Activated CD8-positive, alpha-beta memory T cell treated with anti-CD3 and anti-CD28 coated beads, Interleukin-2, amount 50 U/mL, for 4 hours (primary cell): ENCODE measurements at places on chromosomes 4 and X.

DNA sequence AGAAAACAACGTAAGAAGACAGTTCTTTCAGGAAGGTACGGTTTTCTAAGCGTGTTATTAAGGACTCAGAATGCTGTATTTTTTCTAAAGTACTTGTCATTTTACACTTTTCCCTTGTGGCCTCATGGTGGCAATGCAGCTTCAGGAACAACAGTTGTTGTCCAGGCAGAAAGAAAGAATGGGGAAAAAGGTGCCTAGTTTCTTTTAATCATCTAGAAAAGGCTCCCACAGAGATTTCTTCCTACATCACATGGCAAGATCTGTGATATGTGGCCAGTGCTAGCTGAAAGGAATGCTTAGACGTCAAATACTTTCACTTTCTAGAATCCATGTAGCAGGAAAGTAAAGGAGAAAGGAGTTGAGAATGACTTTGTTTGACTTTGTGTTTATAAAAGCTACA, 49.0 kb upstream of the TRAM1L1 start:
- no peak for DNase-seq

GRCh38 chr4:155658681-155659064, 8.0 kb upstream of the GUCY1A1 start:
- no peak for DNase-seq

DNA sequence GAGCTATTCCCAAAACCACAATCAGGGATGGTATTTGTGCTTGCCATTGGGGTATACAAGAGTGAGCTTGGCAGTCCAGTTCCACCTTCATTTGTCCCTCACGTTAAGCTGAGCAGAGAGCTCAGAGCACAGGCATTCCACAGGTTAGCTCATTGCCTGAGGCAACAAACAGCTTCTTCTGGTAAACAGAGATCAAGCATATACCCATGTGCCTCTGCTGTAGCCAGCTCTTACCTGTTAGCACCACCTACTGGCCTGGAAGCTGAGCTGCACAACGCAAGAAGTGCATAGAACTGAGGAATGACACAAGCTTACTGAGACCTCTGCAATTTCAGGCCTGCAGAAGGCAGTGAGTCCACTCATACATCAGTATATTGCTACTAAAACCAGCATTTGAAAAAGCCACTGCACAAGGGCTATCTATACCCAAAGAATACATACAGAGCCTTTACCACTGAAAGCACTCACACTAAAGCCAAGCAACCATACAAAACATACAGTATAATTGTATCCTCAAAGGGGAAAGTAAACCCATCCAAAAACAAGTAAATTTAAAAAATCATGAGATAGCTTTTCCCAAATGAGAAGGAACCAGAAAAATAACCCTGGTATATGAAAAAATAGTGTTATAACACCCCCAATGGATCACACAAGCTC, 258.3 kb upstream of the GABRA2 start:
- no peak for DNase-seq

DNA sequence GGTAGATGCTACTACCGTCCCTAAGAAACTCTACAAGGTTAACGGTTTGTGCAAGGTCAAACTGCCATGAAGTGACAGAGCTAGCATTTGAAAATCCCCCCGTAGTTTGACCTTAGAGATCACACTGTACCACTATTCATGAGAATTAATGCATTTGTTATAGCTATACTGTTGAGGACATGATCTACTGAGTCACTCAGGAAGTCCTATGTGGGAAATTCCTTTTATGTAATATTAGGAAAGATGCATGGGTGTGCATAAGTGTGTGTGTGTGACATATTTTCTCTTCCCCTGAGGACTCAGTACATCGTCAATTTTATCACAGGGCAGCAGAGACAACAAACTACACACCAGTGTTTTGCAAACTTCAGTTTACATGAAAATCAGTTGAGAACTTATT, 141.1 kb downstream of the FBXW7 start:
- DNase-seq = no peak

DNA sequence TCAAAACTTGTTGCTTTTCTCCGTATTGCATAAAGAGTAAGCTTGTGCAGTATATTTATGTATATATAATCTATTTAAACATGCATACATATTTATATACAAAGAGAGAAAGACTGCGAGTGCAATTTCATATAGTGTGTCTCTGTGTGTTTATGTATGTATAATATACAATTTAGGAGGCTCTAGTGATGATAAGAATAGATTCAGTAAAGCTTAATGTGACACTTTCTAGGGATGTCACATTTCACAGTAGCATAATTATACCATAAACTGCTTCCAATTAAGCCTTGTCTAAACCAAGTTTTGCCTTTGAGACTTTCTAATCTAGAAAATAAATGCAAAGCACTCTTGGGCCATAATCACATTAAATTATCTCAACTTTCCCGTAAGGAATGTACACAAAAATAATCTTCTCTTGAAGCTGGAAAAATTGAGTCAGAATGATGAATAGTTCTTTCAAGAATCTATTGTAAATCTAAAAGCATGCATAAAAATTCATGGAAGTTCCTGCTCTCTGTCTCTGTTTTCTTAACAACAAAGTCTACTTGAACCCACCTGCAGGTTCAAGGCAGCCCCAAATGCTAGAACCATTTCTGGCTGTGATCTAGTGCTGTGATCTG, 114.1 kb upstream of the NPY2R start:
- DNase-seq = no peak

DNA sequence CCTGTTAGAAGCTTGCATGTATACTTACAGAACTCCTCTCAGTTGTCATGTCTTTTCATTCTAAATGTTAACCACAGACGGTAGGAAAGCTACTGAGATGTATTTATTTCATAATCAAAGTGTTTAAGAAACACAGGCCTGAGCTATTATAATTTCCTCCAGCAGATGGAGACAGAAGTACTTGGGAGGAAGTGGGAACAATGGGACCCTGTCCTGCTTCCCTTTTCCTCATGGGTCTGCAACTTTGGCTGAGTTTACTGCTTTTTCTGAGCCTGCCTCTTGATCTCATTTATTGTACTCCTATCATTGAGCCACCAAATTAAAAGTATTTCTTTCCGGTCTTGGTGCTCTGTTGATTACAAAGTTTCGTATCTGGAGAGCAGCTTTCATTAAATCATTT, 67.7 kb upstream of the SPANXN2 start:
- no peak for DNase-seq

DNA sequence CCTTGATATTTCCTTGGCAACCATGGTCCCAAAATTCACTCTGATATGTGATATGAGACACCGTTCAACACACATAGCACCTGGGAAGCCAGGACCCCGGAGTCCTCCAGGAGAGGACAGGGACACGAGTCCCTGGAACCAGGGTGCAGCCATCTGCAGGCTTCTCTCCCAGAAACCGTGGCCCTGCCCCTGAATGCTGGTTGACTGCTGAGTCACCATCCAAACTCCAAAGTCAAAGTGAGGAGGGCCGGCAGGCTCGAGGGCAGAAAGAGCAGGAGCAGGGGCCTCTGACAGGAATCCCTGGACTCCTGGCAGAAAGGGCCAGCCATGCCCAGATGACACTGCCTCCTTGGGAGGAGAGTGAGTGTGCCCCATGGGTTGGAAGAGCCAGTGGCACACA, 6.9 kb upstream of the PNMA6A start:
- no peak for DNase-seq

DNA sequence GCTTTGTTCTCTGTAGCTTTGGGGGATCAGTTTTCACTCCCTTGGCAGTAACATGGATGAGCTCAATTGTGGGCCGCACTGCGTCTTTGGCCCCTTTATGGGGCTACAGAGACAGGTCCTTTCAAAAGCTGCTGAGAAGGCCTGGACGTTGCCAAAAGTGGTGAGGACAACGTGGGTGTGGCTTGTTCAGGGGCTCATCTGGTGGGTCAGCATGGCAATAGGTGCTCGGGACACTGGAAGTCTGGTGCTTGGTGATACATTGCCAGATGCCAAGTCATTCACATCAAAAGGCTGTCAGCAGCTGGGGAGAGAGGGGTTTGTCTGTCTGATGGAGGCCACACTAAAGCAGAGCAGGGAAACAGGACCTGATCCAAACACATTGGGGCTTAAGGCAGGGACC, 149.8 kb upstream of the EOLA2 start:
- no peak for DNase-seq

DNA sequence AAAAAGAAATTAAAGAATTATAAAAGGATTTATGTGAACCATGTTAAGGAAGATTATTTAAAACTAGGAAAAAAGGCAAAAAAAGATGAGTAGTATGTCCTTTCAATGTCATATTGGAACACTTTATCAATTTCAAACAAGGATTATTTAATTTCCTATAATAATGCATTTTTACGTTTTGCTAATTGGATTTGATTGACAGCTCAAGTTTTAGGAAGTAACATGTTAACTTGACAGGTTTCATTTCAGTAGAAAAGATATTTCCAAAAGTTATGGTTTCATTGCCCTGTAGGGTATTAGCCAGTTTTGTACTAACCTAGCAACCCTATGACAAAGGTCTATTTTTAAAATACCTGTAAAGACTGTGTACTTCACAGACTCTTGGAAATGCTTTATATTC, 379.6 kb upstream of the ZFP42 start:
- DNase-seq = no peak

GRCh38 chrX:83771664-83772063, 89.3 kb upstream of the CYLC1 start:
- DNase-seq = no peak

GRCh38 chr4:10353110-10353509, 104.1 kb downstream of the ZNF518B start:
- DNase-seq = no peak

DNA sequence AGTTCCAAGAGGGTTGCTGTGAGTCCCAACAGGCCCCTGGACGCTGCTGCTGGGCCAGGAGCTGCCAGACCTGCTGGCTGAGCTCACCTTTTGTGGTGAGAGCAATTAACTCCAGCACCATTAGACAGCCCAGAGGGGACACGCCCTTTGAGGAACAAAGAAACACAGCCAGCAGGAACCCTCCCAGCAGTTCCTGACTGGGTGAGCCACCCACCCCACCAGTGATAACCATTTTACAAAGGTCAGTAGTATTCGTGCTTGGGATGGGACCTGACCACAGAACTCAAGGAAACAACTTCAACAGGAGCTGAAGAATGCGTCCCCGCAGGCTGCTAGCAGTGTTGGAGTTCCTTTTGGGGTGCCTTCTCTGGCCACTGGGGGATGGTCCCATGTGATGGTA, 38.8 kb upstream of the AFAP1 start:
- no peak for DNase-seq

DNA sequence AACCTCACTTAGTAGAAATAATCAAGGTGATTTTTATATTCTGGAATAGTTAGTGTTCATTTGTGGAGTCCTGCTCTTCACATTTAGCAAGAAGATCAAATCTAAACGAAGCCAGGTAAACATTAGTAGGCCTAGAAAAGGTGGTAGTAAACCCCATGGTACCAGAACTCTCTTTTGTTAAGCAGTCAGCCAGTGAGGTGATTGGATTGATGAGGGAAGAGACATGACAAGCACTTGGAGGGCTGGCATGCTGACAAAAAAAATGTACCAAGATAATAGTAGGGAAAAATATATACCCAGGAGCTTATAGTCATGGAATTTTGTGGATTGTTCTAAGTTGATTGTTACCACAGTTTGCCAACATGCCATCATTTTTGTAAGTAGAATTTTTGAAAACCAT, 163.8 kb downstream of the BANK1 start:
- no peak for DNase-seq

DNA sequence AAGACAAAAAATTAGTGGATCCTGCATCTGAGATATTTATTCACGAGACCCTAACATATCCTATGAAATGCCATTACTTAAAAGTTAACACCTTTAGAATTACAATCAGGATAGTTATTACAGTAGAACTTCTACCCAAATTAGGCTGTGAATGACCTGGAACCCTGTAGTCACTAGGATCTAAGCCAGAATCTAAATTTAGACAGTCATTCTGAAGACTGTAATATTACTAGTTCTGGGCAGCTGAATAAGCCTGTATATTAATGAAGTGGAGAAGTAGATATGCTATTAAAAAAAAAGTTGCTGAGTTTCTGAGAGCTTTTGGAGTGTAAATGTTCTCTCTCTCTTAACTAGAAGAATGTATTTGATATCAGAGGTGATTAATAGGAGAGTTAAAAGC, 67.0 kb downstream of the FAM13A start:
- no peak for DNase-seq

DNA sequence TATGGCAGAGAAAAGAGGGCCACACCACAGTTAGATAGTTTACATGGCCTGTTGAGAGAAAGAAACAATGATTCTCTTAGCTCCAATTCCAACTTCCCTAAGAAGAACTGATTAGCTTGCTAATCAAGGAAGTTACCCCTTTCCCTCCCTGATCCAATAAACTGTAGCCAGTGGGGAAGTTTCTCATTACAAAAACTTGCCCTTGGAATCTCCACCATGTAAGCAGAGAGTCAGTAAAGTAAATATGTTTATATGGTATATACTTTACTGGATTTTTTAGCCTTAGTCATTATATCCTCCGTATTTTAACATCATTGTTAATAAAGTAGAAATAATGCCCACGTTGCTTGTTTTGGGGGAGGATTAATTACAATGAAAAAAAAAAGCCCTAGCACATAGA, 7.7 kb upstream of the ADGRL3 start:
- no peak for DNase-seq
